GM23248 (cell line): ENCODE measurements at places on chromosomes 2 and 18.

- peak overlapping the region; percentile 80 for H3K4me3 ChIP-seq
- H3K4me1 ChIP-seq = peaks cover 10% of the 10 kb centered on the region
Observed at GRCh38 chr2:55133467-55134315, 83.4 kb upstream of the RTN4 start.

GRCh38 chr2:10343658-10344057, 41.0 kb downstream of the HPCAL1 start:
- no peaks in the 10 kb centered on the region for H3K27me3 ChIP-seq
- H3K4me3 ChIP-seq = no peak overlapping the region
- no peaks in the 10 kb centered on the region for H3K36me3 ChIP-seq
- no peaks in the 10 kb centered on the region; the same call in 1 of the 2 replicates for H3K4me1 ChIP-seq
- no peak overlapping the region for H3K27ac ChIP-seq

- DNase-seq = peak; percentile 0
- H3K36me3 ChIP-seq = no peaks in the 10 kb centered on the region
- no peak overlapping the region for H3K27ac ChIP-seq
- no peaks in the 10 kb centered on the region for H3K27me3 ChIP-seq
Observed at GRCh38 chr2:129165006-129165405, 814.5 kb upstream of the RAB6C start.

- H3K27me3 ChIP-seq = no peaks in the 10 kb centered on the region
- no peak overlapping the region for H3K4me3 ChIP-seq
- H3K27ac ChIP-seq = no peak overlapping the region
- no peak for DNase-seq
- no peaks in the 10 kb centered on the region for H3K36me3 ChIP-seq
Observed at GRCh38 chr18:34358923-34359322, 134.2 kb upstream of the NOL4 start.

DNA sequence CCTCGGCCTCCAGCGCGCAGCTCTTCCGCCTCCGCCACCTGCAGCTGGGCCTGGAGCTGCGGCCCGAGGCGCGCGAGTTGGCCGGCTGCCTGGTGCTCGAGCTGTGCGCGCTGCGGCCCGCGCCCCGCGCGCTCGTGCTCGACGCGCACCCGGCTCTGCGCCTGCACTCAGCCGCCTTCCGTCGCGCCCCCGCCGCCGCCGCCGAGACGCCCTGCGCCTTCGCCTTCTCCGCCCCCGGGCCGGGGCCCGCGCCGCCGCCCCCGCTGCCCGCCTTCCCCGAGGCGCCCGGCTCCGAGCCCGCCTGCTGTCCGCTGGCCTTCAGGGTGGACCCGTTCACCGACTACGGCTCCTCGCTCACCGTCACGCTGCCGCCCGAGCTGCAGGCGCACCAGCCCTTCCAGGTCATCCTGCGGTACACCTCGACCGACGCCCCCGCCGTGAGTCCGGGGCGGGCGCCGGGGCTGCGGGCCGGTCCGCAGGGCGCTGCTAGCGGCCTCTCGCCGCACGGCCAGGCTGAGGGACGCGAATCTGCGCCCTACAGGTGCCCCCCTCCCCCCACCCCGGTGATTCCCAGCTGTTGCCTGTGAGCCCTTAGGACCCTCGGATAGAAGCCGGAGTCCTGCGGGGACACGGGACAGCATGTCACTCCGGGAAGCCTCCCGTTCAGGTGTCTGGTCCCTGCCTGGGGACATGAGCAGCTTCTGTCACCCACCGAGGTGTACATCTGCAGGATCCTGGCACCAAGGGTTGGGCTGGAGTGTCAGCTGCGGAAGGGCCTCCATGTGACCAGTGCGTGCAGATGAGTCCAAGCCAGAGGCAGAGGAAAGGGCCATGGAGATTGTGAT, 616 bp downstream of the RNPEPL1 start:
- no peaks in the 10 kb centered on the region for H3K27me3 ChIP-seq
- peak; percentile 75 for DNase-seq
- no peaks in the 10 kb centered on the region for H3K36me3 ChIP-seq

GRCh38 chr2:237091779-237092436, 6.2 kb downstream of the COPS8 start:
- peak; percentile 92 for DNase-seq
- H3K36me3 ChIP-seq = peaks cover 26% of the 10 kb centered on the region
- peak overlapping the region; percentile 88 for H3K27ac ChIP-seq
- H3K4me1 ChIP-seq = peaks cover 46% of the 10 kb centered on the region
